Foreskin keratinocyte (primary cell): ENCODE measurements at places on chromosomes 3 and 15.
A peak's percentile ranks its signal among the peaks of the same experiment; 100 is the strongest.

GRCh38 chr15:68999091-68999490 lies 15.4 kb upstream of the NOX5 start:
- DNase-seq: no peak

- DNase-seq: no peak
These were observed 93.4 kb upstream of the PLXNA1 start for GRCh38 chr3:126889276-126890201.

GRCh38 chr3:179265092-179265491 lies 14.2 kb upstream of the KCNMB3 start:
- no peak for DNase-seq

DNA sequence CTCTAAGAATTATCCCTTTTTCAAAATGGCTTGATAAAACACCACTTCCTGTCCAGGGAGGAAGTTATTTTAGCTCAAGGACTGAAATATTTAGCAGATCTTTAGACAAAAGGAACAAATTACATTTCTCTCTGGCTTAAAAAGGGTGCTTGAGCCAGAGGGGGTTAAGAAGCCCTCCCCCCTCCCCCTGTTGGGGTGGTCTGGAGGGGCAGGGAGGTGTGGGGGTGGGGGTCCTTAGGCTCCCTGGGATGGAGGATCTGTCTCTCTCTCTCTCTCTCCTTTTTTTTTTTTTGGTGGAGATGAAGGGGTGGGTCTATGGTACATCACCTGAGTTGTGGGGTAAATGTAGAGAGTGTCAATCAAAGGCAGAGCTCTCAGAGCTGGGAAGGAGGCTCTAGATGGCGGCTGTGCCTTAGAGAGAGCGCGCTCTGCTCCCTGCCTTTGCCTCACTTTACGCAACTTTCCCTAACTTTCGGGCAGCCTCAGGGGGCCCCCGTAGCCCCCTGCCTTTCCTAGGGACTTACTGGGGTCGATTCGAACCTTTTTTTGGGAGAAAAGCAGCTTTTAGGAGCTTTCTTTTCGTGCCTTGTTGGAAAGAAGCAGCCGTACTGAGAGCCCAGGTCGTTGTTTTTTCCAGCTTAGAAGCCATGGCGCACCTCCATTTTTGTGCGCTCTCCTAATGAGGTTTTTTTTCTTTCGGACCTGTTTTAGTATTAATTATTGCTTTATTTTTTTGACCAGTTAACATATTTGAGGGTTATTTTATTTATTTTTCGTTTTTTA lies at the start of gene CHD2:
Gene CHD2, plus strand, starts transcription at position 377 of the 783 bp plus-strand sequence. CDS start 914 bp downstream, outside the sequence.
- peak; percentile 83 for DNase-seq

DNA sequence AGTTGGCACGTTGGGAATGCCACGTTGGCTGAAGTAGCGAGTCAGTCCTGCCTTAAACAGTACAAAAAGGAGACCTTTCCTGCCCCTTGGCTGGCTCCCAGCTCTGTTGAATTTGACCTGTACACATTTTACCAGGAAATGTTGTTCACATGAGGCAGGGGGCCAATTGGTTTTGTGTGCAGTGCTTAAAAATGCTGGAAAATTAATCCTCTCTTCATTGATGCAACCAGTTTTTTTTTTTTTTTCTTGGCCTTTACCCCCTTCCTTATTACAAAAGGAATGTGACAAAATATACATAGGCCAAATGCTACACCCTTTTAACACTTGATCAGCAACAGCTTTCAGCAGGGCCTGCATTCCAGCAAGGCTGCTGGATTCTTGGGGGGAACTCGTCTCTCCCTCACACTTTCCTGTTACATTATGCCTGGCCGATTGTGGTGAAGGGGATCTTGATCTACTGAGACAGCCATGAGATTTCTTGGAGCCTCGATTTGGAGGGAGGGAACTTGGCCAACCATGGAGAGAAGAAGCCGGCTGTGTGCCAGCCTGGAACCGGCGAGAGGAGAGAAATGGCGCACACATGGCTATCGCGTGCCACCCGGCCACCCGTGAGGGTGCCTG lies 93.1 kb downstream of the DNASE1L3 start:
- no peak for DNase-seq
